Stimulated activated CD8-positive, alpha-beta memory T cell treated with anti-CD3 and anti-CD28 coated beads, Interleukin-7, amount 100 ng/mL, for 1 hour (primary cell): ENCODE measurements at places on chromosomes 13 and 19.

DNA sequence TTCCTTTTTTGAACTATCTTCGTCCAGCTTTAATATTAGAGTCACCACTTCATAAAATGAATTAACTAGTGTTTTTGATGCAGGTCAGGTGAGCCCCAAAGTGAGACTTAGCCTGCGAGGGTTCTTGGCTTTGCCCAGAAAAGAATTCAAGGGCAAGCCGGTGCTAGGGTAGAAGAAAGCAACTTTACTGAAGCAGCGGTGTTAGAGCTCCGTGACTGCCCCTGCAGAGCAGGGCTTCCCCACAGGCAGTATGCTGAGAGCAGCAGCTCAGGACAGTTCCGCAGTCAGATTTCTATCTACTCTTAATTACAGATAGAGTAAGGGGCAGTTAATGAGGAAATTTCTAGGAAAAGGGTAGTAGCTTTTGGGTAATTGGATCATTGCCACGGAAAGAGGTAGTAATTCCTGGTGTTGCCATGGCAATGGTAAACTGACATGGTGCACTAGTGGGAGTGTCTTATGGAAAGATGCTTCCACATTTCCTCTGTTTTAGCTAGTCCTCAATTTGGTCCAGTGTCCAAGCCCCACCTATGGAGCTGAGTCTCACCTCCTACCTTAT is 432.2 kb upstream of the ZNF507 start:
- DNase-seq, result no peak

- DNase-seq, result no peak
Measured at GRCh38 chr13:27120011-27120410, 51.6 kb downstream of the USP12 start.

DNA sequence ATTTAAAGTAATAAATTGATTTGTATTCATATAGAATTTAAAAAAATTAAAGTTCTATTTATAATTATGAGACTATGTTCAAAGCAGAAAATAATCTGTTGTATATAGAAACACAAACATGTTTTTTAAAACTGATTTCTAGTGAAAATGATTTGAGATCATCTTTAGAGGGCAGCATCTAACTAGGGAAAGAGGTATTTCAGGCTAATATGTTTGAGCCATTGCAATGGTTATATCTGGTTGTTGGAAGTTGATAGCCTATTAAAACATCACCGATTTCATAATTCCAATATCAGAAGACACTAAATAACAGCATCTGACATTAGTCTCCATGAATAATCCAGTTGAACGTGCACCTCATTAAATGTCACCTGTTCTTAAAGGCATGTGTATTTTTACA is 79.8 kb upstream of the SLITRK6 start:
- DNase-seq, result no peak

GRCh38 chr13:53490752-53491151 is 462.1 kb downstream of the OLFM4 start:
- DNase-seq, result no peak

DNA sequence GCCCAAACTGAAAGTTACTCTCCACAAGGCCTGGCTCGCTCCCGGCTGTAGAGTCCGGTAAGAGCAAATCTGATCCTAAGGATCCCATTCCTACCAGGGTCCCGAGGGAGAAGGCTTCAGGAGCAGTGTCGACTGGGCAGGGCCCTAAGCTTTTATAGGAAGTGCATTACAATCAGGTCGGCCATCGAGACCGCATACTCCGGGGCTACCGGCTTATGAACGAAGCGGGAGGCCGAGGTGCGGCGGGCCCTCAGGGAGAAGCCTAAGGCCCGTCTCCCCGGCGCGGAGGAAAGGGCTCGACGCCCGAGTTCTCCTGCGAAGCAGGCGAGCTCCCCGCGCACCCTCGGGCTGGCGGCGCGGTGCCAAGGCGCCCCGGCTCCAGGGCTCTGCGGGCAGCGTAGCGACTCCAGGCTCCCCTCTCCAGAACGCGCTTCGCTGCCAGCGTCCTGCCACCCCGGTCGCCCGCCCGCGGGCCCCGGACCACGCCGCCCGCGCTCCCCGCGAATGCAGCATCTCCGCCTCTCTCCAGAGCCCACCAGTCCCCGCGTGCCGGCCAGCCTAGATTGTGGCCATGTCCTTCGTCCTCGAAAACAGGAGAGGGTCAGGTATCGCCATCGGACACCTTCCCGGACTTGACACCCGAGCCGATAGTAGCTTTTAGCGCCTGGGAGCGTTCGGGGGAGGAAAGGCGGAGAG is 1.4 kb downstream of the EFNB2 start:
- DNase-seq, result no peak
